ENCODE measurements at places on chromosomes 12 and 14. TPM values are rescaled to one million over a fixed set of nuclear protein-coding genes. Genes with fewer than 3 reads are reported as not detected.

The DLGAP5 gene
- total RNA-seq: not detected

The RAD9B gene
- 3.8 TPM for total RNA-seq

The RIMBP2 gene
- not detected for total RNA-seq

The ENDOU gene
- total RNA-seq: not detected

The ERP27 gene
- 25.8 TPM for total RNA-seq

The TGM1 gene
- total RNA-seq: 6.5 TPM

The VWF gene
- total RNA-seq: 0.60 TPM

The SSPN gene
- 0.27 TPM for total RNA-seq

The ANKS1B gene
- total RNA-seq: not detected

The PIGH gene
- 32.1 TPM for total RNA-seq

The CLEC4C gene
- total RNA-seq: not detected

The CAPRIN2 gene
- total RNA-seq: 49.4 TPM

The SLC41A2 gene
- total RNA-seq: 2.8 TPM

The SLC39A9 gene
- total RNA-seq: 35.9 TPM

The KRT2 gene
- 0.77 TPM for total RNA-seq

The LRP6 gene
- total RNA-seq: 7.8 TPM

The CRIP2 gene
- total RNA-seq: 2.2 TPM

The TUBA1A gene
- 93.5 TPM for total RNA-seq

The TBX3 gene
- total RNA-seq: not detected

The CRACR2A gene
- total RNA-seq: 25.3 TPM

The KRT75 gene
- total RNA-seq: not detected

The EPS8 gene
- 1.1 TPM for total RNA-seq

The SLC2A14 gene
- total RNA-seq: not detected

The LRP1-AS gene
- not detected for total RNA-seq

The LMO3 gene
- total RNA-seq: not detected

The CLEC2A gene
- total RNA-seq: not detected

The KLRK1 gene
- total RNA-seq: 792 TPM

The TSPAN19 gene
- not detected for total RNA-seq

The TBC1D30 gene
- 0.63 TPM for total RNA-seq
